ENCODE measurements at places on chromosomes 7 and 10.

- DNase-seq: no peak
Measured at GRCh38 chr7:103803631-103804030, 185.8 kb downstream of the RELN start.

- DNase-seq: no peak
Measured at GRCh38 chr10:24469993-24470392, 253.7 kb downstream of the ARHGAP21 start.

- no peak for DNase-seq
Measured at GRCh38 chr7:28389504-28390395, 22.6 kb upstream of the CREB5 start.

DNA sequence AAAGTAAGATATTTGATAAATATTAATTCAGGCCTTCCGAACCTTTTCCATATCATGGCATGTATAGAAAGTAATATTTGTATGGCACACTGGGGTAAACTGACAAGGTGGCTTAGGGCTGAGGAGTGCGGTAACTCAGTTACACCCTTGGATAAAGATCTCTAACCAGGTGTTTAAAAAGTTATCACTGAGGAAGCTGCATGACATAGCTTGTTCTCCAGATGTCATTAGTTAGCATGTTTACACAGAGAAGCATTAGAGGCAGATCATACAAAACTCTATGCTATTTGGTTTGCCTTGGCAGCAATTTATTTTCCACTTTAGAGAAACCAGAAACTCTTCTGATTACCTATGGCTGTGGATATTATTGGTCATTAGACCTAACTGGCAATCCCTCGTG is 118.2 kb downstream of the ST7 start:
- no peak for DNase-seq

DNA sequence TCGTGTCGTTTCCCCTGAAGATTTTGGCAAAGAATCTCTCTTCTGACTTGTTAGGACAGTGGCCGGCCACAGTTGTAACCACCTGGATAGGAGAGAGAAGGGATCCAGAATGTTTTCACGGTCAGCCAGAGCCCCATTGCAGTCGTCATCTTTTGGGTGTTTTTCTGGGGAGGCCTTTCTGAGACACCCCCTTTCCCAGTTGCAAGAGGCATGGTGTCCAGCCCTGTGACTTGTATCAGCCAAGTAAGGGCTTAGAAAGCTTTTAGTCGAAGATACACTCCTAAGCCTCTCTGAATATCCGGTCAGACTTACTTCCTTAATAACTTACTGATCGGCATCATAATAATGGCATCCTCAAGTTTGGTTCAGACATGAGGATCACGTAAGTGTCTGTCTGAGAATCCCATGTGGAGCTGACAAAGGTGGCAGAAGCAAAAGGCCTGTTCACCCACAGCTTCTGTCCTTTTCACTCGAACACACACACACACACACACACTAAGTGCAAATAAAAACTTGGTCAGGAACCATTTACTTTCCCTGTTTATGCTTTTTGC is 435.7 kb upstream of the GALNT17 start:
- no peak for DNase-seq

DNA sequence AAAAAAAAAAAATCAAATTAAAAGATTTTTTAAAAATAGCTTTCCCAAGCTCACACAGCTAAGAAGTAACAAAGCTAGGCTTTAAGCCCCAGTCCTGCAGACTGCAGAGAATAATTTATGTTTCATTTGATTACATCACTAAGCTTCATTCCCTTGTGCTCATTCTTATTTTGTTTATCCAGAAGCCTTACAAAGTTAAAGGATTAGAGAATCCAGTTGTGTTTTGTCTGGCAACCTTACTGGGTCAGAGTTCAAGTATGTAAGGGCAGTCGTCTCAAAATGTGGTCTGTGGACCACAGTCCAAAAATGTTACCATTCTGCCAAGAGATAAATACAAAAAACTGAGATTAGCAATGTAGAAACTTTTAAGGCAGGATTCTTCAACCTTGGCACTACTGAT is 32.1 kb upstream of the EZH2 start:
- no peak for DNase-seq

- DNase-seq: no peak
Measured at GRCh38 chr7:934469-935163, 19.9 kb downstream of the ADAP1 start.

DNA sequence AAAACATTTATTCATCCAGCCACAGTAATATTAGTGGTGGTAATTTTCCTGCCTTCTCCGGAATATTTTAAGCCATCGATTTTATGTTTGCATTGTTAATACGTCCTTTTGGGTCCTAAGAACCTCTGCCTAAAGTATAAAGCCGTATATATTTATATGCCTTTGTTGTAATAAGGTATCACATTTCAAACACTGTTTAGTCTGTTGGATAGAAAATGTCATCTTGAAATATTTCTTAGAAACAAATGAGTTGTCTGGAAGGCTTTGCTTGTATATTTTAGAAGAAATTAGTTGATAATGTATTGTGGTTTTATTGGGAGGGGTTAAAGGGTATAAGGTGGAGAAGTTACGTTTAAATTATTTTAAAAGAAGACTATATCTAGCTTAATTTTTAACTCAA is 11.1 kb downstream of the PRPF18 start:
- DNase-seq: no peak

GRCh38 chr10:27661514-27662286 is 83.9 kb downstream of the MKX start:
- DNase-seq: no peak

DNA sequence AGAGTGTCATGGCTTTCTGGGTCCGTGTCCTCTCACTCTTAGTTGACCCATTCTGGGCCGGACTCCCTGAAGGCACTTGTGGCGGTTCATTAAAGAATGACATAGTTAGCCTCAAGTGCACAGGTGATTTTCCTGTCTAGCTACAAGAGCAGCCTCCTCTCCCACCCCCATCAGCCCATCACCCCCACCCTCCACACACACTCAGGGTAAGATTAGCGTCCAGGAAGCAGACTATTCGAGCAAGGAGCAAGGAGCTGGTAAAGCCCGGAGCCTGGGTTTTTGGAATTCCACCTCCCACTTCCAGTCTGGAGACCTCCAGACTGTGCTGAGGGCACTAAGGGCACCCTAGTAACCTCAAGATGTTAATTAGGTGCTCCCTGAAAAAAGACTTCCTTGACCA is 39.5 kb downstream of the TACR2 start:
- DNase-seq: no peak

DNA sequence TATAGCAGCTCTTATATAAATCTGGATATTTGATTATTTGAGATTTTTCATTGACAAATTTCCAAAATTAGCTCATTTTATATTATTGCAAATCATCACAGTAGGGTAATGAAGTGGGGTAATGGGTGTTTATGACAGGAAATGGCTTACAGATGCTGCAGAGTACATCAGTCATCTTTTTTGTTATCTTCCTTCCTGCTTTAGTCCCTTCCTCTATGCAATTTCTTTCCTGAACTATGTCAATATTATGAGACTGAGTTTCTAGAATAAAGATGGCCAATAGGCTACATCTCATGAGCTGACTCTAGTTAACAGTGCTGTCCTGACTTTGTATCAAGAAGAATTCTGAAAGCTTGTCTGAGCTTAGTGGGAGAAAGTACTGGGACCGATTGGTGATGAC is 244.5 kb downstream of the XPNPEP1 start:
- DNase-seq: no peak

GRCh38 chr7:121456015-121456414 is 59.9 kb upstream of the FAM3C start:
- no peak for DNase-seq

DNA sequence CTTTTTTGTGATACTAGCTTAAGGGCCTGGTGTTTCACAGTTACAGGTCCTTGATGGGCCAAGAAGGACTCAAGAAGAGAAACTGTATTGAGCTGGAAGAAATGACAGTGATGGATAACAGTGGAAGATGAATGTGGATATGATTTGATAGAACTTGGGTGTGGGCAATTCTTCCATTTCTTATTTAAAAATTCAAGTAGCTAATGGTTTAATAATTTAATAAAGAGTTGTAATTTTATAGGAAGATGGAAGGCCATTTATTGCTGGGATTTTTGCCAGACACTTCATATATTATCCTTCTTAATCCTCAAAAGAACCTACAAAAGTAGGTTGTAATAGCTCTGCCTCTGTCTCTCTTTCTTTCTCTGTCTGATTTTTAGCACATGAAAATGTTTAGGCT is 21.3 kb upstream of the AKR1B1 start:
- DNase-seq: no peak

DNA sequence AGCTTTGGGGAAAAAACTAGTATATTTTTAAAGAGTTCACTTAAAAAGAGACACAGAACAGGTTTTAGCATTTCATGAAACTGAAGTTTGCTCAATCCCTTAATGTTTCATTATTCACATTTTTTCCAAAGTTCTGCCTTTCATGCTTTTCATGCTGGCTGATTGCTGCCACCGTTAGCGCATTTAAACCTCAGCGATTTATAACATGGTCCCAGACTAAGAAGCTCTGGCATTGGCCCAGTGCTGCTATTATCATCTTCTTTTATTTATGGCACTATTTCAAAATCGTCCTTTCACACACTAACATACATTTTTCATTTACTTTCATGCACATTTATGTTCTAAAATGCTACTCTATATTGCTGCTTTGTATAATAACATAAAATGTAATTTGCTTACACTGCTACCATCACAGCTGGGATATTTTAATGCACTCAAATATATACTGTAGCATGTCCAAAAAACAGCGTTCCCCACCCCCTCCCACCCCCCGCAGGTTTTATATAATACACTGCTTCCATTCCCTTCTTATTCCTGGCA is 141.9 kb downstream of the MPP7 start:
- no peak for DNase-seq

Data from stimulated activated CD8-positive, alpha-beta memory T cell treated with anti-CD3 and anti-CD28 coated beads, Interleukin-4, amount 100 ng/mL, for 1 hour (primary cell).